H54 (cell line): ENCODE measurements at places on chromosomes 4 and X.

- DNase-seq = no peak
These were observed 67.7 kb upstream of the PGRMC2 start for GRCh38 chr4:128355305-128355704.

DNA sequence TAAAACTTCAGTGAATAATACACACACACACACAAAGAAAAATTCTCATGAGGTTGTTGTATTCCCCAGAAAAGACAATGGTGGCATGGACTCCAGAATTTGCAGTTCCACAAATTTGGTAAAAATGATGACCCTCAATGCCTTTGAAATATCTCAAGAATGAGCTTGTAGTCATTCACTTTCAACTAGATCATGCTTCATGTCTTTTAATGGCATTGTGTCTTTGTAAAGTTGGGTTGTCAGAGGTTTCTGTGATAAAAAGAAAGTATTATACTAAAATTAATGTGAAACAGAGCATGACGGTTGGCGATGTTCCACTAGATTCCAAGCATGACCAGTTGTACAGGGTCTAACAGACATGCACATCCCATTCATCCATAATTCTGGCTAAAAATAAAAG is 685.0 kb upstream of the FRG1 start:
- DNase-seq = no peak

- DNase-seq = no peak
These were observed 10.3 kb downstream of the SNX25 start for GRCh38 chr4:185219551-185220344.

DNA sequence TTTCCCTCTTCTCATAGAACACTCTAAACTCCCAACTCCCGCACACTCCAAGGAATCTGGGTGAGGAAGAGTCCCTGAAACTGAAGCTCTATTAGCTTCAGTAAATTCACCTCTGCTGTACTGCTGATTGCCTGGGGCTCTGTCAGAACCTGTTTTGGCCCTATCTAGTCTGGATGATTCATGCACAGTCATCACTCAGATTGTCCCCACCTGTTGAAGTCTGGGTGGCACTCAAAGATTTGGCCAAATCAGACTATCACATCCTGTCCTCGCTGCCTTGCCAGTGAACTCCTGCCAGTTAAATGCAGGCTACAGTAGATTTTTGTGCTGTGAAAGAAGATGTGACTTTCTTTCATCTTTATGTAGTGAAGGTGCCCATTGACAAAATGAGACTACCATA is 63.5 kb upstream of the EMCN start:
- DNase-seq = no peak

GRCh38 chrX:107691024-107691448 is 62.7 kb downstream of the PRPS1 start:
- no peak for DNase-seq

DNA sequence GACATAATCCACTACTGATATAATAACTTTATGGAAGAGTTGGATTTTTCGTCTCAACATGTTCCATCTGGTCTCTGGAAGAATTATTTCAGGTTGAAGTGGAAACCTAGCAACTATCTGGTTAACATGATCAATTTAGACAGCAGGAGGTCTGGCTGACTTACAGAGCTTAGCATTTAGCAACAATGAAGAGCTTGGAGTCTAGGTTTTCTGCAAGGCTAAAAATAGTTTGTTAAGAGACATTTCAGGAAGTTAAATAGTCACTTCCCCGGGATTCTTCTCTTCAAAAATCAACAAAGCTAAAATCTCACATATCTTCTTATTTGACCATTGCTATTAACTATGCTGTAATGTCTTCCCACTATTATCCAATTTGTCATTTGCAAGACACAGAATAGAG is 418.6 kb upstream of the DIPK2B start:
- DNase-seq = no peak

DNA sequence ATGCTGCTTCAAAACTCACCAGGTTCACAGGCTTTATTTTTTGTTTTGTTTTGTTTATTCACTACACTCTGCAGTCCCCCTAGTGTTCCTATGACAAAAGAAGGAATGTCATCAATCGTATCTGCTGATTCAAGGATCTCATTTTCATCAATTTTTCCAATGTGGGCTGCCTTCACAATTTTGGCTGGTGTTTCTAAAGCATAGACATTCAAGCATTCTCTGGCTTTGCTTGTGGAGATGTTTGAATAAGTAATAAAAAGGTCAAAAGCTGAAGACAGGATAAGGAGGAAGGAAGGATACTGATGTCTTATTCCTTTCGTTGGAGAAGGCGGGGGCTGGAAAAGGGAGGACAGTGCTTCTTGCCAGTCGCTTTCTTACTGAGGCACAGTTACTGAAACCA is 12.2 kb upstream of the KCNIP4 start:
- no peak for DNase-seq

DNA sequence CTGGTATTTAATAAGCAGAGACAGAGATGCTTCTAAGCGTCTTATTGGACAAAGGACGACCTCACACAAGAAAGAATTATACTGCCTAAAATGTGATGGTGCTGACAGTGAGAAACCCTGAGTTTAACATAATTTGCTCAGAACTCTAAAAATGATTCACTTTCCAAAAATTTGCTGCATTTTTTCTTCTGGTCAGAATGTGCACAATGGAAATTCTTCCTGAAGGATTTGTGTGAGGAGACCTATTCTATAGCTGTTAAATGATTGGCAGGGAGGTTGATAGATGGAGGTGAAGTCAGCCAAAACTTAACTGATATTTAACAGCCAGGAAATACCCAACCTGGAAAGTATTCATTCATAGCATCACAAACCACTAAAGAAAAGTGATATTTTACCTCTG is 1.7 kb downstream of the MAGEC3 start:
- DNase-seq = no peak

GRCh38 chrX:1334854-1335253 is 1.7 kb upstream of the IL3RA start:
- DNase-seq = no peak

DNA sequence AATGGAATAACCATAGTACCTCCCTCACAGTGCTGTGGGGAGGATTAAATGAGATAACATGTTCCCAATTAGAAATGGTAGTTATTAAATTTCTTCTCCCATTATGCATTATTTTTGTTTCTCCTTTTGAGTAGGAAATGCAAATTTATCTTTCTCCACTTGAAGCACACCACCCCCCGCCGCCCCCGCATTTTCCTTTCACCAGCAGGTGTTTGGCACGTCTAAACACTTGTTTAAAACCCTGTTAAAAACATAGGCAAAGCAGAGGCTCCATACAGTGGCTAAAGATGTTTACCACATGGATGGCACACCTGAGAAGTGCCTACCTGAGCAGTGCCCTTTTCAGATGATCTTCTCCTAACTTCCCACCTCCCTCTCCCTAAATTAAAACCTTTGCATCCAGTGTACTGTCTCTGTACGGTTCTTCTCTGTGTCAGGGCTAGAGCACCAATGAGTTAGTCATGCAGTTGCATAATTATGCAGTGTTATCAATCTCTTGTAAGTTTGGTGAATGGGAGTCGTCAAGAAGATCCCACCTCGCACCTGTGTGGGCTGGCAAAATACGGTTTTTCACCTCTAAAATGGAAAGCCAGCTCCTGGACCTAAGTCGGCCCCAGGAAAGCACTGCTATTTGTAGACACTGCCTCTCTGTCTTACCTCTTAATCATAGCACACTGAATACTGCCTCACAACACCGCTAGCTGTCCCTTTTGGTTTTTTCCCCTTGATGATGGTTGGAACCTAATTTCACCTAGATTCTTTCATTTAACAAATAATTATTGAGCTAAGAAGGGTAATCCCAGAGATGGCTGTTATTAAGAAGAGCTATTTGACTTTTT is 122.0 kb downstream of the CT47B1 start:
- DNase-seq = no peak

- no peak for DNase-seq
These were observed 180.7 kb downstream of the CEP135 start for GRCh38 chr4:56129431-56129861.

DNA sequence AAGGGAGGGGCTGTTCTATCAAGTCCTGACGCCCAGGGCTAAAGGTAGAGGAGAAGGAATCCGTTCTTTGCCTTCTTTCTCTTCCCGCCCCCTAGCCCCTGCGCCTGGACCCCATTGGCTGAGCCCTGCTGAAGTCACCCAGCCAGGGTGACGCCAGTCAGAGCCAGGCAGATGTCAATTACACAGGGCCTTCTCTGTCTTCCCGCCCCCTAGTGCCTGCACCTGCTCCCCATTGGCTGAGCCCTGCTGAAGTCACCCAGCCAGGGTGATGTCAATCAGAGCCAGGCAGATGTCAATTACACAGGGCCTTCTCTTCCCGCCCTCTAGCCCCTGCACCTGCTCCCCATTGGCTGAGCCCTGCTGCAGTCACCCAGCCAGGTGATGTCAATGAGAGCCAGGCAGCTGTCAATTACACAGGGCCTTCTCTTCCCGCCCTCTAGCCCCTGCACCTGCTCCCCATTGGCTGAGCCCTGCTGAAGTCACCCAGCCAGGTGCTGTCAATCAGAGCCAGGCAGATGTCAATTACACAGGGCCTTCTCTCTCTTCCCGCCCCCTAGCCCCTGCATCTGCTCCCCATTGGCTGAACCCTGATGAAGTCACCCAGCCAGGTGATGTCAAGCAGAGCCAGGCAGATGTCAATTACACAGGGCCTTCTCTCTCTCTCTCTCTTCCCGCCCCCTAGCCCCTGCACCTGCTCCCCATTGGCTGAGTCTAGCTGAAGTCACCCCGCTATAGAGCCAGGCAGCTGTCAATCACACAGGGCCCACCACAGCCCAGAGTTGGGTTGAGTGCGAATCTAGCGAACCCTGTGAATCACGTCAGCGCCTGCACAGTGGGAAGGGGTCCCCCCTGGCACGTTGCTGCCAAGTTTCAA is 46.4 kb downstream of the ASMT start:
- DNase-seq = no peak

- DNase-seq = no peak
These were observed 33.4 kb downstream of the METTL14 start for GRCh38 chr4:118718511-118719170.

- no peak for DNase-seq
These were observed 995 bp downstream of the SMARCA5 start for GRCh38 chr4:143514497-143514896.

- DNase-seq = no peak
These were observed 25.3 kb downstream of the SMIM20 start for GRCh38 chr4:25939330-25939729.

GRCh38 chrX:68490644-68491043 is 8.2 kb upstream of the YIPF6 start:
- peak; percentile 30 for DNase-seq

GRCh38 chrX:16310326-16310725 is 143.0 kb downstream of the MAGEB17 start:
- no peak for DNase-seq

DNA sequence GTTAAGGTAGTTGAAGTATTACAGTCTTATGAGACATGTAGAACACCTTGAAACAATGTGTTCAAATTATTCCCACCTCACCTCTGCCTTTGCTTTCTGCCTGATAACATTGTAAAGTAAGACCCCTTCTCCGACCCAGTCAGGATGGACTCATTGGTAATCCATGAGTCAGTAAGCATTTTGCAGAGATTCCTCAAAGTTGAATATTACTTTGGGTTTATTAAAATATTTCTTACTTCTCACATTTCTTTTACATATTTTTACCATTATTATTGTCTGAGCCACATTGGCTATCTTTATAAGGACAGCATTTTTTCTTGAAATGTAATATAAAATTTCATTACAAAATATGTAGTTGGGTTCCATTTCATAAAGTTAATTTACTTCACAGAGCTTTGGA is 201.6 kb downstream of the BMPR1B start:
- DNase-seq = no peak

- DNase-seq = no peak
These were observed 41.8 kb downstream of the UGT2B28 start for GRCh38 chr4:69322055-69322454.

- no peak for DNase-seq
These were observed 9.7 kb downstream of the SLC39A8 start for GRCh38 chr4:102335616-102336015.

DNA sequence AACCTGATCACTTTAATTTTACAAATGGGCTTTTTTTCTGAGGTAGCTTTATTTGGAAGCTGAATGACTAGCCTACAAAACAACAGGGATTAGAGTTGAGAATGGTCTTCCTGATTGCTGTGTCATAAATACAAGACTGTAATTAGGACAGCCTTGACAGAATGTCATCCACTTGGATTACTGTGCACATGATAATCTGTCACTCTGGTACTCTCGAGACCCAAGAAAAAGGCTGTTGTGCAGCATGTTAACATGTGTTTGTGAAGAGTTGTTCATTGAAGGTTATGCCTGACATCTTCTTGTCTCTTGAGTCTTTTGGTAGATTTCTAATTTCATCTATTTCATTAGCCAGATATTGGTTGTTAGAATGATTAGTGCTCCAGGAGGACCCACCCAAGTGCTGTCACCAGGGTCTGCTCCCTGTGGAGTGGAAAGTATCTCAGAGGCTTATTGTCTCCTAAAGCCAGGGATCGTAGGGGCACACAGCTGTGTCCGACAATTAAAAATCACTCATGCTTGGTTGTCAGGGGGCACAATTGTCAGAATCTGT is 212.2 kb upstream of the GPRIN3 start:
- DNase-seq = no peak

- DNase-seq = no peak
These were observed 380.5 kb downstream of the IDS start for GRCh38 chrX:149124526-149125108.

GRCh38 chr4:70158576-70158975 is 4.5 kb downstream of the PRR27 start:
- no peak for DNase-seq

DNA sequence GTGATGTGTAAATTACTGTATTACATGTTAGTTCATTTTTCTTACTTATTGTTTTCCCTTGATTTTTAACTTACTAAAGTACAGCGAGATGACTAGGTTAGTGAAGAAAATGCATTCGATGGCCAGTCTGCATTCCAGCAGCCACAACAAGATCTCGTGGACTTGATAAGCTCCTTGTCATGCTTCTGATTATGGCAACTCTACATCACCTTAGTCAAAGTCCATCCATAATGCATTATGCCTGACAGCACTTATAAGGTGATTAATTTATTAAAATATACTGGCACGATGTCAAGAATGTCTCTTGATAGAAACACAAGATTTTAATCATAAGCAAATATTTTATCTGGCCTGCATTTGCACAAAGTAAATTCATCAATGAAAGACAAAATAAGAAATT is 109.9 kb upstream of the NAP1L5 start:
- no peak for DNase-seq

- no peak for DNase-seq
These were observed 53.6 kb upstream of the SPANXB1 start for GRCh38 chrX:140948827-140949226.

- DNase-seq = no peak
These were observed 249.4 kb downstream of the ARHGAP10 start for GRCh38 chr4:147981305-147981704.

DNA sequence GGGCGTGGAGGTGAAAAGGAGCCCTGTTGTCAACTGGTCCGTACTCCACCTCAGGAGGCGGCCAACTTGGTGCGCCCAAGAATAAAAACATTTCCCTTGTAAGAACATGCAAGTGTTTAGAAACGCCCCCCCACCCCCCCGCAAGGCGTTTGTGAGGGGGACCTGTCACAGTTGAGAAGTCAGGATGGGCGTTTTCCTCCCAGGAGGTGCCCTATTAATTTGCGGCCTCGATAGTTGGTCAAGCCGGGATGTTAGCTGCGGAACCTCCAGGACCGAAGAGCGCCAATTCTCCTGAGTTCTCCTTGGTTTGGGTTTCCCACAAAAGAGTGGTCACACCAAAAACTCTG is 651 bp upstream of the SAP30 start:
- DNase-seq = no peak
